ENCODE measurements at places on chromosomes 3 and 15.

GRCh38 chr15:85582131-85583079 lies 202.0 kb downstream of the AKAP13 start:
- H3K4me1 ChIP-seq, result peaks cover 84% of the 10 kb centered on the region
- peak overlapping the region; percentile 84 for H3K4me3 ChIP-seq
- no peaks in the 10 kb centered on the region for H3K27me3 ChIP-seq
- DNase-seq, result peak; percentile 67

GRCh38 chr3:112974178-112974517 lies 755 bp downstream of the CD200R1 start:
- no peak for DNase-seq
- H3K27me3 ChIP-seq, result no peaks in the 10 kb centered on the region
- peaks cover 6% of the 10 kb centered on the region for H3K36me3 ChIP-seq
- peak overlapping the region; percentile 89 for H3K4me3 ChIP-seq
- peak overlapping the region; percentile 87 for H3K27ac ChIP-seq
- H3K4me1 ChIP-seq, result peaks cover 82% of the 10 kb centered on the region

GRCh38 chr15:100349321-100349695 lies 7.5 kb upstream of the ADAMTS17 start:
- DNase-seq, result no peak
- H3K27ac ChIP-seq, result no peak overlapping the region
- H3K36me3 ChIP-seq, result peaks cover 3% of the 10 kb centered on the region

DNA sequence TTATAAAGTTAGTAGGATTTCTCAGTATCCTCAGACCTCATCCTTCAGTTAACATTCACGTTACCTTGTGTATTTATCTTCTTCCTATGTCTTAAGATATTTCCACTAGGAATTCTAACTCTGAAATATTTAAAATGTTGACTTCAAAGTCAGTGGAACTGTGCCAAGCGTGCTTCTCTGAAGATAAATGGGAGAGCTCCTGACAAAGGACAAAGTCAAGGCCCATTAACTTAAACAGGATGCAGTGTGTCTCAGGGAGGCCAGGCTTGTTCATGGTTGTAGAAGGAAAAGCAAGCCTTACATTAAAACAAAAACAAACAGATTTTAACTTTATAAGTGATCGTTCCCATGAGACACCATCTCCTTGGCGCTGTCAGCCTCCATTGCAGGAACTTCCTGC lies 41.5 kb downstream of the ABHD17C start:
- no peaks in the 10 kb centered on the region for H3K27me3 ChIP-seq
- no peak overlapping the region for H3K27ac ChIP-seq
- H3K36me3 ChIP-seq, result no peaks in the 10 kb centered on the region
